ENCODE measurements at places on chromosomes 12 and 14.

DNA sequence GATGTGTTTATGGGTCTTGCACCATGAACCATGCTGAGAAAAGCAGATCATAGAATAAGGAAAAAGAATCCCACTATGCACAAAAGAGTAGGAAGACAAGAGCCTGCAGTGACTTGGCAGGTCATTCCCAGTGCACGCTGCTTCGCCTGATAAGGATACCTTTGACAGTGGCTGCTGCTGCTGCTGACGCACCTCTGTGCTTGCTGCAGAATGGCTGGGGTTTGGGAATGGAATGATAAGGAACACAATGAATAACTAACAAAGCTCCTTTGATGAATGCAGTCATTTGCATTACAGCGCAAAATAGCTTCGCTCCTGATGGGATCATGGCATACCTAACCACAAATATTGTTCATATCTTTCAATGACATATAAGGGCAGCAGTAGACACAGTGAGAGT lies 278.7 kb downstream of the PDZRN4 start:
- DNase-seq = no peak

GRCh38 chr12:69998011-69998410 lies 173.0 kb downstream of the MYRFL start:
- DNase-seq = no peak

GRCh38 chr12:51592034-51592705 lies 1.1 kb downstream of the SCN8A start:
- no peak for DNase-seq

DNA sequence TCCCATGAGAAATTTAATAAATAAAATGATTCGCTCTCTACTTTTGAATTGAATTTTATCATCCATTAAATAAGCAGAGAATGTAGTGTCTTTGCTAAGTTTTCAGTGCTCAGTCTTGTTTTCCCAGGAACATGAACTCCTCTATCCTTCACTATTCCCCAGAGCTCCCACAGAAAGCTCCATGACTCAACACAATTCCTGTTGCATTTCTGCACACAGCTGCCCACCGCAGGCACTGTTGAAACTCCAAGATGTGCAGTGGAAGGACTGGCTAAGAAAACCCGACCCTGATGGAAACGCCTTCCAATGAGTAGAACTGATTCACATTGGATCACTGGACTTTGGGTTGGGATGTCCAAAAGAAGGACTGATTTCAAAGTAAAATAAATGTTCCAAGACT lies 202.4 kb upstream of the AMIGO2 start:
- no peak for DNase-seq

DNA sequence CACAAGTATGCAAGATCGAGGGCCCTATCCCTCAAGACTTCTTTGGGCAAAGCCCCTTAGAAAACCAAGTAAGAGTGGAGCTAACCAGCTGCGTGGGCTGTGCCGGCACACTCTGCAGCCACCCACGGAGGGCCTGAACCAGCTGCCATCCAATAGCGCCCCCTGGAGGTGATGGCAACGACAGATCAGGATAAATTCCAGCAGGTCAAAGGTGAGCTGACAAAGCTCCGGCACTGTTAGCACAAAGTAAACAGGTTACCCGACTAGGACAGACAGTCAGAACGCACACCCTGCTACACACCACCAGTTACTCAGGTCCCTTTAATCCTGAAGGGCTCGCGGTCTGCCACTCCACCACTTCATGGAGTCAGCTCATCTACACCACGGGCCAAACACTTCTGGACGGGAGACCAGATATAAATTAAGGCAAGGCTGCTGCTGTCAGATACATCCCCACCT lies 4.9 kb downstream of the ZBTB39 start:
- DNase-seq = peak; percentile 64

GRCh38 chr12:132813443-132813842 lies 15.2 kb downstream of the GOLGA3 start:
- DNase-seq = no peak

- DNase-seq = no peak
These were observed 82.6 kb downstream of the TAOK3 start for GRCh38 chr12:118290130-118290529.

DNA sequence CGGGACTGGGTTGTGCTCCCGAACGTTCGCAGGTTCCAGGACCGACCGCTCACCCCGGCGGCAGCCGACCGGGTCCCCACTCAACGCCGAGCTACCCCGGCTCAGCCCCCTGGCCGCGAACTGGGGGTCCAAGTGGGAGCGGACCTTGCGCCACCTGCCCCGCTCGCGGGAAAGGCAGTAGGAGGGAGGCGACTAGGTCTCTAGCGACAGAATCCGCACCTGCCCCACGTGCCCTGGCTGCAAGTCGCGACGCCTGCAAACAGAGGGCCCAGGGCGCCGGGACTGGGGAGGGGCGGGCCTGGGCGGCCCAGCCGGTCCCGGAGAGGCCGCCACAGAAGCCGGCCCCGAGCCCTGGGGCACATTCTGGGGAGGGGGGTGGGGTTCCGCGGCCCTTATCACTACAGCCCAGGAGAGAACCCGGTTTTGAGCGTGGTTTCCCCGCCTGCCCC lies 239.2 kb upstream of the CPNE8 start:
- DNase-seq = no peak

- DNase-seq = no peak
These were observed 294.4 kb downstream of the AKAP6 start for GRCh38 chr14:32623300-32624093.

DNA sequence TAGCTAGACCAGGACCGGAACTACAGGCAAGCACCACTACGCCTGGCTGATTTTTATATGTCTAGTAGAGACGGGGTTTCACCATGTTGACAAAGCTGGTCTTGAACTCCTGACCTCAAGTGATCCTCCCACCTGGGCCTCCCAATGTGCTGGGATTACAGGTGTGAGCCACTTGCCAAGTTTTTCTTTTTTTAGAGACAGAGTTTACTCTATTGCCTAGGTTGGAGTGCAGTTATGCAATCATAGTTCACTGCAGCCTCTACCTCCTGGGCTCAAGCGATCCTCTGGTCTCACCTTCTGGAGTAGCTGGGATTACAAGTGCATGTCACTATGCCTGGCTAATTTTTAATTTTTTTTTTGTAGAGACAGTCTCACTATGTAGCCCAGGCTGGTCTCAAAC lies 201.5 kb upstream of the TBX3 start:
- no peak for DNase-seq

GRCh38 chr12:122837306-122838265 lies 2.3 kb downstream of the HIP1R start:
- no peak for DNase-seq

- DNase-seq = no peak
These were observed 352.6 kb downstream of the BCL11B start for GRCh38 chr14:98919434-98919833.

GRCh38 chr14:89205137-89205740 lies 211.8 kb downstream of the FOXN3 start:
- no peak for DNase-seq

Measured in activated T-helper 9 cell treated with anti-CD3 and anti-CD28 coated beads, Interleukin-2, amount 50 U/mL, for 16 hours (primary cell).